ENCODE measurements at places on chromosomes 1 and 21.

DNA sequence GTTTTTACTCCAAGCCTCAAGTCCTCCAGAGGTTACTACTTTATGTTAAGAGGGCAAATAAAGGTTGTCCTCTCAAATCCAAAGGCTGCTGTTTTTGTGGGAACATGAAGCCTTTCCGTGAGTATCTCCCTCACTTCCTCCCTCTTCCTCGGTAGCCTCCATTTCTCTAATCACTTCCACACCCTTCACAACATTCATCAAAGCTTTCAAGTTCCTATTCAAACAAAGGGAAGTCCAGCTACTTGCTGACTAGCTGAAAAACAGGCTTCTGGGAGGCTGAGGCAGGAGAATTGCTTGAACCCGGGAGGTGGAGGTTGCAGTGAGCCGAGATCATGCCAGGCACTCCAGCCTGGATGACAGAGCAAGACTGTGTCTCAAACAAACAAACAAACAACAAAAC lies 6.6 kb upstream of the CD48 start:
- no peak for DNase-seq

GRCh38 chr1:24386241-24386640 lies 27.3 kb downstream of the STPG1 start:
- no peak for DNase-seq

- no peak for DNase-seq
These were observed 27.8 kb upstream of the ZBTB21 start for GRCh38 chr21:42037943-42038342.

DNA sequence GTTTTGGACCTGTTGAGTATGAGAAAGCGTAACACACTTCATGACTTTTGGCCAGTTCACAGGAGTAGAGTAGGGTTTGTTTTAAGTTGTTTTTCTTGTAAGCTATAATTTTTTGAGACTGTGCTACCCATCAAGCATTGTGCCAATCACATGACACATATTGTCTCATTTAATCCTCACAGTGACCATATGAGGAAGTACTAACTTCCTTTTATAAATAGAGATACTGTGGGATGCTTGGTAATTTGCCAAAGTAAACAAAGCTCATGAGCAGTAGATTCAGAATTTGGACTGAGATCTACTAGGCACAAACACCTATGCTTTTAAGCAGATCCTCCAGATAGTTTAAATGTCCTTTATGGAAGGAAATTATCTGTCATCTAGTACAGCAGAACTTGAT lies 178.3 kb downstream of the CACNA1E start:
- no peak for DNase-seq

GRCh38 chr1:89310976-89311375 lies 38.3 kb upstream of the GBP5 start:
- no peak for DNase-seq
